Immature natural killer cell (primary cell): ENCODE measurements at places on chromosomes 12 and 14. TPM values are rescaled to one million over a fixed set of nuclear protein-coding genes. Genes with fewer than 3 reads are reported as not detected.

The GPR132 gene
- polyA plus RNA-seq, result 25.6 TPM

The SERPINA12 gene
- not detected for polyA plus RNA-seq

The TAS2R50 gene
- polyA plus RNA-seq, result not detected

The CLEC2B gene
- polyA plus RNA-seq, result 130 TPM

The LBHD2 gene
- polyA plus RNA-seq, result not detected

The MAP3K9 gene
- 0.48 TPM for polyA plus RNA-seq

The ARHGEF25 gene
- polyA plus RNA-seq, result not detected

The CACNA1C gene
- 0.36 TPM for polyA plus RNA-seq

The TDG gene
- polyA plus RNA-seq, result 26.6 TPM

- DNase-seq, result no peak
Observed at GRCh38 chr14:78904094-78904493, 733.9 kb downstream of the NRXN3 start.

DNA sequence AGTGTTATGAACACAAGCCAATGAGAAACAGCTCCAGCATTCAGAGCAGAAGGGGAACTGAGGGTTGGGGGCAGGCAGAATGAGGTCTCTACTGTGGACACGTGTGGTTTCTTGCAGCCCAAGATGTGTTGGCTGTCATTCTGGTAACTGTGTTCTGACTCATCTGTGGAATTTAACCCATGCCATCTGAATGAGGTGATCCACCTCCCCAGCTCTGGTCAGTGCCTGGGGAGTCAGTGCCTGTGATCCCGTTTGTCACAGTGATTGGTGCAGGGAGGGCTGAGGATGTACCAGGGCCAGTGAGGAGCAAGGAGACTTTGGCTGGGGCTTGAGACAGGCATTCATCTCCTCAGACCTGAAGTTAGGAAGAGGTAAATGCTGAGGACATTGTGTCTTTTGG is 216.8 kb downstream of the MSRB3 start:
- DNase-seq, result no peak

- no peak for DNase-seq
Observed at GRCh38 chr14:70791971-70792370, 17.3 kb downstream of the MAP3K9 start.

DNA sequence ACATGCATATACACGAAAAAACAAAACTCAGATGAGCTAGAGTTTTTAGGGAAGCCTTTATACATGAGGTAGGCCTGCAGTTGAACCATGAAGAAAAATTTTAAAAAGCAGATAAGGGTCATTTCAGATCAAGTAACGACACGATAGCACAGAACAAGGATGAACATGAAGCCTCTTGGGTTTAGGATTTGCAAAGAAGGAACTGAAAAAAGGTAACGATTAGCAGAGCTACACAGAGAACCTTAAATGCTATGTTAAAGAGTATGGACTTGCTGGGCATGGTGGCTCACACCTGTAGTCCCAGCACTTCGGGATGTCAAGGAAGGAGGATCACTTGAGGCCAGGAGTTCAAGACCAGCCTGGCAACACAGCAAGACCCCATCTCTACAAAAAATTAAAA is 96.1 kb upstream of the HECTD1 start:
- DNase-seq, result no peak

GRCh38 chr14:105487986-105488777 is 1.5 kb downstream of the CRIP1 start:
- no peak for DNase-seq

DNA sequence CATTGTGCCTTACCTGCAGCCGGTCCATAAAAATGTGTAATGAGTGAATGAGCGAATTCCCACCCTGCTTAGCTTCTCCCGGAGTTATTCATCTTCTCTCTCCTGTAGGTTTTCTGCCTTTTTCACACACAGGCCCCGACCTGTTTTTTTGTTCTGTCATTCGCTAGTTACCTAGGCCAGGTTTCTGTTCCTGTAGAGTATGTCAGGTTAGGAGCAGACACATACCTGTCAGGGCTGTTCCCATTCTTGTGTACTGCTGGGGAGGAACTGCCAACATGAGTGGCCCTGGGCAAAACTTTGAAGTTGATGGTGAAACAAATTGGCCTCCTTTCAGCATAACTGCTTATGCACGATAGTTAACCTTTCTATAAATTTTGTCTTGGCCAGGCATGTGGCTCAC is 140.1 kb downstream of the SYNE2 start:
- no peak for DNase-seq

- no peak for DNase-seq
Observed at GRCh38 chr12:26870491-26871419, 37.8 kb upstream of the ITPR2 start.

DNA sequence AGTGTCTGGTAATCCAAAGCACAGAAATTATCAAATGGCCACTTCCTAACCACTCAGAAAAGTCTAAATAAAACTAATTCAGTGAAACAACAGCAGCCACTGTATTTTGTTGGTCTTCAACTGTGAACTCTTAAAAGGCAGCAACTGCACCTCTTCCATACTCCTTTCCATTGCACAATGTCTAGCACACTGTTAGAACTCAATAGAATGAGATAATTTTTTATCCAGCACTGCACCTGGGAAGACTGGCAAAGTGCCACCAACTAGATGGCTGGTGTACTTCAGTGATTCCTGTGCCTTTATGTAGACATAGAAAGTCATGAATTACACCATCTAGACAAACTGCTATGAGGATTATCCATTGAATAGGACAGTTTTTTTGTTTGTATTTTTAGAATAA is 26.2 kb downstream of the LGR5 start:
- no peak for DNase-seq

GRCh38 chr12:16972923-16973770 is 367.2 kb upstream of the LMO3 start:
- no peak for DNase-seq

- DNase-seq, result no peak
Observed at GRCh38 chr14:29648045-29648444, 279.6 kb downstream of the PRKD1 start.

GRCh38 chr12:111064154-111064553 is 143.8 kb upstream of the MYL2 start:
- no peak for DNase-seq

DNA sequence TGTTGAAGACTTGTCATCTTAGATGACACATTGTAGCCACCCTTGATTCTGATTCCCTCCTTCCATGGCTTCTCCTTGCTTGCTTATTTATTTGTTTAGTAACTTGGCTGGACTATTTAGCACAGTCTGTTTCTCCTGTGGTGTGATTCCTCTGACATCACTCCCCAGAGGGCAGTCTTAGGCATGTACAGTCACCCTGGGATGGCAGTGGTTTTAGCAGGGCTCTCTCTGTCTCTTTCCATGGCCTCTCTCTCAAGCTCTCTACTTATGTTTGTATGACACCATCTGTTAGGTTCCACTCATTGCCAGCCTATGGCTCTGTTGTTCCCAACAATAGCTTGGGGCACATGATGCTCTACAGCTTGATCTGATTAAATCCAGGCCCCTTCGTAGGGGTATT is 158.3 kb downstream of the ADGRD1 start:
- DNase-seq, result no peak

DNA sequence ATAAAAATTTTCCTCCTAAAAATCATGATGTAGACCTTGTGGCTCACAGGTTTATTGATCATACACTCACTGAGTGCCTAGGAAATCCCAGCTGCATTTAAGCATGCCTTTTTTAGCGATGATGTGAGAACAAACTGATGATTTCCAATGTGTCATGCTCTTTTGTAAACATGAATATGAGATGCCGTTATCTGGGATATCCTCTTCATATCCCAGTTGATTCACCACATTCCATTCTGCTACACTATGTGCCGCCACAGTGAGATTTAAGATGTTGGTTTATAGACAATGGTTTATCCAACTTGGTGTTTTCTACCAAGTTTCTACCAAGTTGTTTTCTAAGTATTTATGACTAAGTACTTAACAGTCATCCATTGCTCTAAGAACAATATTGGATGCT is 5.2 kb downstream of the OR4E1 start:
- DNase-seq, result no peak

DNA sequence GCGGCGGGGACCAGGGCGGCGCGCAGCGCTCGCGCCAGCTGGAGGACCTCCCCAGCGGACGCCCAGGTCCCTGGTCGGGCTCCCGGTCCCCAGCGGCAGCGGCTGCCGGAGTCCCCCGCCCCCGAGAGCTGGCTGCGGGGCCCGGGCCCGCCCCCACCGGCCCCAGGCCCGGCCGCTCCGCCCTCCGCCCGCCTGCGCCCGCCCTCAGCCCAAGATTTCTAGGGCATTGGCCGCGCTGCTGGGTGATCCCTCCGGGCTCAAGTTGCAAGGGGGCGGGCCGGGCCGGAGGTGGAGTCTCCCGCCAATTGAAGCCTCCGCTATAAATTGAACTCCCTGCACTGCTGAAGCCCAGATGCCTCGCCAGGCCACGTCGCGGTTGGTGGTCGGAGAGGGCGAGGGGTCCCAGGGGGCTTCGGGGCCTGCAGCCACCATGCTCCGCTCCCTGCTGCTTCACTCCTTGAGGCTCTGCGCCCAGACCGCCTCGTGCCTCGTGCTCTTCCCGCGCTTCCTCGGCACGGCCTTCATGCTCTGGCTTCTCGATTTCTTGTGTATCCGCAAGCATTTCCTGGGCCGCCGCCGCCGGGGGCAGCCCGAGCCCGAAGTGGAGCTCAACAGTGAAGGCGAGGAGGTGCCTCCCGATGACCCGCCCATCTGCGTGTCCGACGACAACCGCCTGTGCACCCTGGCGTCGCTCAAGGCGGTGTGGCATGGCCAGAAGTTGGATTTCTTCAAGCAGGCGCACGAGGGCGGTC is at the start of gene DIO3:
Gene DIO3, plus strand, starts transcription at position 351 of the 752 bp plus-strand sequence.
- no peak for DNase-seq

- DNase-seq, result no peak
Observed at GRCh38 chr14:92459950-92460421, 53.6 kb upstream of the RIN3 start.

- no peak for DNase-seq
Observed at GRCh38 chr12:120453977-120454376, 7.7 kb downstream of the GATC start.

GRCh38 chr12:52086366-52086765 is 6.9 kb downstream of the SMIM41 start:
- DNase-seq, result no peak

DNA sequence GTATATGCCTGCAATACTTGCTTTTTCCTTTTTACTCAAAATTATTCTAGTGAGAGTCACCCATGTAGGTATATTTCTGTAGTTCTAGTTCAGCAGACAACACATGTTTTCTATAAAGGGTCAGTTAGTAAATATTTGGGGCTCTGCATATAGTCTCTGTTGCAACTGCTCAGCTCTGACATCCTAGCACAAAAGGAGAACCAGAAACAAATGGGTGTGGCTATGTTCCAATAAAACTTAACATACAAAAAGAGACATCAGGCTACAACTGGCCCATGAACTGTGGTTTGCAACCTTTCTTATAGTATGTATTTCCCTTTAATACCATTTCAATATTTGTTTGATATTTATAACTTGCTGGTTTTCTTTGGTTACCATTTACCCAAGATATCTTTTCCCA is 11.9 kb downstream of the NT5DC3 start:
- no peak for DNase-seq

DNA sequence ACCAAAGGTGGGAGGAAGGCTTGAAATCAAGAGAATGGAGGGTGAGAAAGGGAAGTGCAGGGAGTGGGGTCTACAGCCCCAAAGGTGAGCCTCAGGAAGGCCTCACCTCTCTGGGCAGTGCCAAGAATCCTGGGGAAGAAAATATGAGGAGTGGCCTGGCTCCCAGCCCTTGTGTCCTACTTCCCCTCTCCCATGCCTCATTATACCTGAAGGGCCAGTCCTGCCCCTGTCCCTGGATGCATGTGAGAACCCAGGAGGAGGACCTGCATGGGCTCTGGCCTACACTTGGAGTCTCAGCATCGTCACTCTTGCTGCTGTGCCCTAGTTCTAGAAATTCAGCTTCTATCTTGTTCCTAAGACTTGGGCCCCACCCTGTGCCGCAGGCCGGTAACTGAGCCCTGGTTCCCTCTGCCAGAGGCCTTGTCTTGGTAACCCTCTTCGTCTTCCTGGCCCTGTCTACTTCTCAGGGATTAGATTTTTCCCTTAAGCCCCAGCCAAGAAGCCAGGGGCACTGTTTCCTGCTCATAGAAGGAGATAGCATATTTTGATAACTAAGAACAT is 10.9 kb upstream of the MYH7 start:
- no peak for DNase-seq

GRCh38 chr12:51888316-51889215 is 663 bp downstream of the ANKRD33 start:
- DNase-seq, result no peak

- DNase-seq, result no peak
Observed at GRCh38 chr12:20494851-20495250, 126.5 kb downstream of the PDE3A start.

DNA sequence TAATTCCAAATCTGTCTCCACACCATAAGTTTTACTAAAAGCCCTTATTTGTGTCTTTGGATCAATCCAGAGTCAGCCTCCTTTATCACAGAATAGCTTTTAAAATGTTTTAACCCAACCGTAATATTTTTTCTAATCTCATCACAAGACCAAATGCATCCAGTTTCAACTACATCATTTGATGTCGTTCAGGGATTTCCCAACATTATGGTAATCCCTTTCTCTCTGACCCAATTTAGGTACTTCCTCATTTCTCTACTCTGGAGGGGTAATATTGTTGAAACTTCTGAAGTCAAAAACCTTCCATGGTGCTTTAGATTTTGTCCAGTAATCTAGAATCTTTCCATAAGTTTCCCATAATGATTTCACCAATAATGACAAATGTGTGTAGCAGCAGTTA is 596.8 kb downstream of the SOX5 start:
- no peak for DNase-seq

DNA sequence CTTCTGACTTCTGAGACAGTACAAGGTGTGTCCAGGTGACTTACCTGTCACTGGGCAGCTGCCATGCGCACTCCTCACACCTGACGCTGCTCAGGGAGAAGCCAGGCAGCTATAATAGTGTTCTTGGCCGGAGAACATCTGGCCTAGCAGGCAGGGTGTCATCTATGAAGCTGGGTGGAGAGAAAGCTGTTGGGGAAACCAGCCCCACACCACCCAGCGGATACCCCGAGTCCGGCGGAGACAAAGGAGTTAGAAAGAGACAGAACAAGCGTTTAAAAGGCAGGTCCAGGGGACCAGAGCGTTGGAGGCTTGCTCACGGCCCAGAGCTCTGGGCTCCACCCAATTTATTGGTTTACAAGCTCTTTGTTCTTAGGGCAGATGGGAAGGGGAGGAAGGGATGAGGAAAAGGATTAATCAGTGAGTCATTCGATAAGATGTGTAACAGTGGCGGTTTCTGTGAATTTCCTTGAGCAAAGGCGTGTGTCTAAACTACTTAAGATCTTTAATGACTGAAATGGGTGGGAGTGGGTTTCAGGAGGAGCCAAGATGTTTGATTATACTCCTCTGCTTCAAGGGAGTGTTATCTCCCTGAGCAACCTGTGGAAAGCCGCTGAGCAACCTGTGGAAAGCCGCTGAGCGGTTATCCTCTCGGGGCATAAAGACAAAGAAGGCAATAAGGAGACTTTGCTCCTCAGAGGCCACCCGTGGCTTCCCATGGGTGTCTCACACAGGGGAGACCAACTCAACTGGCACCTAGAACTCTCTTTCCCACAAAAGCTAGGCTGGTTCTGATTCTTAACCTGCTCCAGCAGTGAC is at the start of gene GALNT8:
Gene GALNT8, plus strand, starts transcription at position 580 of the 816 bp plus-strand sequence. CDS start 278 bp downstream, outside the sequence.
- DNase-seq, result no peak

GRCh38 chr12:26770239-26771070 is 62.5 kb downstream of the ITPR2 start:
- DNase-seq, result no peak

GRCh38 chr14:54490445-54491175 is 1.8 kb upstream of the GMFB start:
- no peak for DNase-seq
